ENCODE measurements at places on chromosomes 13 and 19. TPM values are rescaled to one million over a fixed set of nuclear protein-coding genes. Genes with fewer than 3 reads are reported as not detected.
A peak's percentile ranks its signal among the peaks of the same experiment; 100 is the strongest.

Gene ETV2
- 1.3 TPM for polyA plus RNA-seq

DNA sequence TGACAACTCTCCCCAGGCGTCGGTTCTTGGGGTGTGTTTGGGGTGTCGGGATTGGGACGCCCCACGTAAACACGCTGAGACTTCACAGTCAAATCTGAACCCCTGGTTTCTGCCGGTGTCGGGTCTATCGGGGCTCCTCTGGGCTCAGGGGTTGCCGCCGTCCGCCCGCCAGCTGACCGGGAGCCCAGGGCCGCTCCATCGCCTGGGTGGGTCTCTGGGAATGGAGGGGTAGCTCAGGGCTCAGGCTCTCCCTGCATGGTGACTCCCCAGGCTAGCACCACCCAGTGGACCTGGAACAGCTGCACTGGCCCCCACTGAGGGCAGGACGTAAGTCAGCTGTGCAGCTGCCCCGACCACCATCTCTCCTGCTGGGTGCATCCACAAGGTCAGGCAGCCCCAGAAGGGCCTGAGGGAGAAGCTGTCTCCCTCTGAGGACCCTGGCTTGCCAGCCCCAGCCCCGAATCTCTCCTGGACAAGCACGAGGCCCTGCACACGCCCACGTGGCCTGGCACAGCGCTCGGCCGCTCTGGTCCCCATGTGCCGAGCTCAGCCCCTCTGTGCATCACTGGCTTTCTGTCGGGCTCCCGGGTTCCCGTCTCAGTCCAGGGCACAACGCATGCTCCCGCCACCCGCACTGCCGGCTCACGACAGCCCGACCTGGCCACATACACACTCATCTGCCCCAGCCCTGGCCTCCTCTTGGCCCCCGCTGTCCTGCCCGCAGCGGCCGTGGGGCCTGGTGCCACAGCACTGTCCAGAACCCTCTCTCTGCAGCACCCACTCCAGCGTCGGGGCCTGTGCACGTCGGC lies 6.1 kb downstream of the RNF126 start:
- DNase-seq = no peak

GRCh38 chr13:62246581-62246980 lies 830.9 kb upstream of the PCDH20 start:
- DNase-seq = no peak

DNA sequence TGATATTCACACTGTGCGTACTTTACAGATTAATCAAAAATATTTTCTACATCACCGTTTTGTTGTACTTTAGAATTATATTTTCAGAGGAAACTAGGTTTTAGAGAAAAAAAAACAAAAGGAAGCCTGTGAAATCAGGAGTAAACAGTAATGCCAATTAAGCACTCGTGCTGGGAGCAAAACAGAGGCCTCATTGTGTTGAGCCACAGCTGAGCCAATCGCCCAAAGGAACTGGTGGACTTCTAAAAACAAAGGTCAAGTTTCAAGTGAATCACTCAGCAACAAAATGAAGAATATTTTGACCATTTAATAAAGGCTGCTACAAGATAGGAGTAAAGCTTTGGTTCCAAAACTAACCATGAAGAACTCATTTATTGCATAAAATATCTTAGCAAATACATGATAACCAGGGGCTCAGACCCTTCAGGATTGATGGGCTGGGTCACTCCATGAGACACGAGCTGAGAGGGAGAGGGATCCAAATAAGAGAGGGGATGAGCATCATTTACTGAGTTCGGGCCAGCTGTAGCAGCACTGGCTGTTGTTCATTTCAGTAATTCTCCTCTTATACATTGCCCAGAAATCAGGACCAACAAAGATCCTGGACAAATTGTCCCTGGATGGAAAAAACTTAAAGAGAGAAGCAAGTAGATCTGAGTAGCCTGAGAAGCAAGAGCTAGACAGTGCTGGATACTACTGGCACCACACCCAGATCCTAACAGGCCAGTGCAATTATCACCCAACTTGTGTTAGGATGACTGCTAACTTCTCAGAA lies 8.3 kb upstream of the NALCN start:
- no peak for DNase-seq

Gene PBX4
- 0.90 TPM for polyA plus RNA-seq

- no peak for DNase-seq
These were observed 148.0 kb downstream of the SIPA1L3 start for GRCh38 chr19:38055010-38055409.

DNA sequence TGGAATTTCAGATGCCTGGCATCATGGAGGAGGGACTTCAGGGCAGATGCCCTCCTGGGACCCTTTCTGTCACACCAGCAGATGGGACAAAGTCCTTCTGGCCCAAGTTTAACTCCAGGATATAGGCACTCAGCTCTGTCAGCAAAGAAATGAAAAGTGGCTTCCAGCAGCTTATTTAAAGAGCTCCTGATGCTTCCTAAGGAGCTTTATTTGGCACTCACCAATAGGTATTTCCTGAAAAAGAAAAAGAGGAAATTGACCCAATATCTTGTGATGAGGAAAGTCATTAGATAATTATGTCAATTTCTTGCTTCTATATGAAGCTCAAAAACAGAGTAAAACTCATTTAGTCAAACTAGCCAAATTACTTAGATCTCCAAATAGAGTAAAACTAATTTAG lies 224.6 kb downstream of the RAP2A start:
- DNase-seq = no peak

DNA sequence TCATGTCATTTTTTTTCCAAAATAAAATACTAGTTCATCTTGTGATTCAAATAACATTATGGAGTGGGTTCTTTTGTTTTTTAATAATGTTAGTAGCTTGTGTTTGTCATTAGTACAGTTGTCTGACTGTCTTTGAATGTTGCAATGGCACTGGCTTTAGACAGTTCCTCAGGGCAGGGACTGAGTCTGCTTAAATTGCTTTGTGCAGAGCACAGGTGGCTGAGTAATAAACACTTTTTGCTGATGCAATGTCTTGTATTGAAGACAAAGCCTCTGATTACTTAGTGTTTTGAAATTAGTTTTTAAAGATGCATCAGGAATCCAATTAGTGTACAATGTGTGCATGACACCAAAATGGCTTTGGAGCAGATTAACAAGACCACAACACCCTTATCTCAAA lies 88.7 kb upstream of the PCDH9 start:
- no peak for DNase-seq

Gene SAE1
- 205 TPM for polyA plus RNA-seq

DNA sequence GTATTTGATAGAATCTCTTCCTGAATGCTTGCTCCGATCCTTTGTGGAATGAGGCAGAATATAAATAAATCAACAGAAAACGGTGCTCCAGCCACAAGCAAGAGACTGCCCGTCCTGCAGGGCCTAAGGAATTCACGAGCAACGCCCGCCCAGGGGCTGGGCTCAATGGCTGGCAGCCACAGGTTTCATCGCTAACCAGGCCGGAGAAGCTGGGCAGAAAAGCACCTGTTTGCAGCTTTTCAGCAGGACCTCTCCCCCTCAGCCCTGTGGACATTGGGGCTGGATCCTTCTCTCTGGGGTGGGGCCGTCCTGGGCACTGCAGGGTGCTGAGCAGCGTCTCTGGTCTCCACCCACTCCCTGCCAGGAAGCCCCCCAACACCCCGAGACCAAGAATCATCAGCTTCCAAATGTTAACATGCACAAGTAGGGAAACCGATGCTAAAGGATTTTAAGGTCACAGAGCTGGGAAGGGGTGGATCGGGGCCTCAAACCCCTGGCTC lies 102.5 kb downstream of the GADD45B start:
- peak; percentile 42 for DNase-seq

DNA sequence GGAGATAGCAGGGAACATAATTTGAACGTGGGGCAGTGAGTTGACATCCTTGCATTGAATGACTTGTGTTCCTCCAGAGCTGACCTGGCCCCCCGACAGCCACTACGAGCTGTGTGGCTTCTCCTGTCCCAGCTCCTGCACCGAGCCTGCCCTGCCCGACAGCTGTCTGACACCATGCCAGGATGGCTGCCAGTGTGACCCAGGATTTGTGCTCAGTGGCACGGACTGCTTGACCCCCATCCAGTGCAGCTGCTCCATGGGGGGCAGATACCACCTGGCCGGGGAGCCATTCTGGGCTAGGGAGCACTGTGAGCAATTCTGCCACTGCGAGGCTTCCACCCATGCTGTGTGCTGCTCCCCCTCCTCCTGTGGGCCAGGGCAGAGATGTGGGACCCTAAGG lies 29.2 kb upstream of the FXYD3 start:
- DNase-seq = no peak

GRCh38 chr19:4052114-4052992 lies 14.3 kb downstream of the ZBTB7A start:
- DNase-seq = no peak

GRCh38 chr13:113144255-113144629 lies 14.2 kb upstream of the PROZ start:
- no peak for DNase-seq

DNA sequence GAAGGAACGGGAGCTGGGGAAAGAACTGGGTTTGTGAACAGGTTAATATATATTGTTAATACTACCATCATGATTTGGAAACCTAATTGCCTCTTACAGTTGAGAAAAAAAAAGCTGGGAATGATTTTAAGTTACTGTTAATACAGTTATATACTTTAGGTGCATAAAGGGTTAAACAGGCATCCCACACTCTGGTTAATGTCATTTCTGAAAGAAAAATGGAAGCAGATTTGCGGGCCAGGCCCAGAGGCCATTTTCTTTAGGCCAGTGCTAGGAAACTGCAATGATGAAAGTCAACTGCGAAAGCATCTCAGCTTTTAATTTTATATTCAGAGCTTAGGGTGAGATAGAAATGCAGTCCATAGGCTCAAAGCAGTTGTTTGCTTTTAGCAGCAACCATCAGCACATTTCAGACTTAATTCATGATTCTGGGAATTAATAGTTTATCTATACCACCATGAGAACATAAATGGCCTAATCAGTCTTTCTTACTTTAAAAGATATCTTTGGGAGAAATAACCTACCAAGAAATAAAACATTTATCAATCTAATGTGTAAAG lies 592.8 kb downstream of the GPC6 start:
- DNase-seq = no peak

Gene ZNF428
- 52.4 TPM for polyA plus RNA-seq

DNA sequence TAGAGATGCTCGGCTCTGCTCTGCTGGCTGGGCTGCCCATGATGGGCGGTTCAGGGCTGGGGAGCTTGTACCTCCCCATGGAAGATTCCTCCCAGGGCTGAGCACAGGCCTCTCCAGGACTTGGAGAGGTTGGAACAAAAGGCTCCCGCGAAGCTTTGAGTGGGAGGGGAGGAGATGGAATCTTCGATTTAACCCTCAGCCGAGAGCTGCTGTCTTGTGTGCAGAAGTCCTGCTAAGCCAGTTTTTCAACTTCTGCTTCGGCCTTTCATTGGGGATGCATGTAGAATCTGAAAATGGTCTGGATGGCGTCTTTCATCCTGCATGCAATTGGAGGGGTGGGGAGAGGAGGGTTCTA lies 163.3 kb downstream of the KDM4B start:
- no peak for DNase-seq

- no peak for DNase-seq
These were observed 33.0 kb upstream of the VSTM2B start for GRCh38 chr19:29492769-29493168.

- DNase-seq = no peak
These were observed 149.8 kb upstream of the TMTC4 start for GRCh38 chr13:100824366-100824765.

GRCh38 chr19:1072371-1073015 lies 5.5 kb downstream of the ARHGAP45 start:
- no peak for DNase-seq

DNA sequence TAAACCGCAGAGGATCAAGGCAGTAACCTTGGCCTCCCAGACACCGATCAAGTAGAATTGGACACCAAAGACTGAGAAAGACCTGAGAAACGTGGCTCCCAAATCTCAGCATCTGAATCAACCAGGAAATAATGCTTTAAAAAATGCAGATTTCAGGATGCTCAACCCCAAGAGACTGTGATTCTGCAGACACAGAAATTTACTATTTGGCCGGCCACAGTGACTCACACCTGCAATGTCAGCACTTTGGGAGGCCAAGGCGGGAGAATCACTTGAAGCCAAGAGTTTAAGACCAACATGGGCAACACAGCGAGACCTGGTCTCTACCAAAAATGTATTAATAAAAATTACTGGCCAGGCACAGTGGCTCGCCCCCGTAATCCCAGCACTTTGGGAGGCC lies 6.2 kb downstream of the ABCC4 start:
- no peak for DNase-seq

Gene OR10H1
- not detected for polyA plus RNA-seq

Gene ANKRD24
- polyA plus RNA-seq = 0.36 TPM

Gene NLRP9
- polyA plus RNA-seq = not detected

- DNase-seq = no peak
These were observed 34.4 kb upstream of the ZNF562 start for GRCh38 chr19:9709305-9709704.

DNA sequence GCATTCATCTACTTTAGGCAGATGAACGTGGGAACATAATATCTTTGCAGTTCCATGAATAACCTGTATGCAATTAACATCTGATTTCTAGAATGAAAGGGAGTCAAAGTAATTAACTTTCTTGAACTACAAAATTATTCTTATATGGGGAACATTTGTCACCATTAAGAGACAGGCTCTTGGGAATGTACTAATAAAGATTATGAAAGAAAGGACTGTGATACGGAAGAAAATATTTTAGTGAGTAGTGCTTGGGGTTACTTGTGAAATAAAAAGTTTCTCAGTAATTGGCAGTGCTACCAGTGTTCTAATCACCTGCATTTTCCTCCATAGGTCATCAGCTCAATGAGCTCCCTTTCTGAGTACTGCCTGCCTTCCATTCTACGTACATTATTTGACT lies 85.4 kb downstream of the FRY start:
- no peak for DNase-seq
